Liver (tissue), 10 donors: ENCODE measurements at places on chromosomes 4 and X. TPM values are rescaled to one million over a fixed set of nuclear protein-coding genes. Genes with fewer than 3 reads are reported as not detected.

DNA sequence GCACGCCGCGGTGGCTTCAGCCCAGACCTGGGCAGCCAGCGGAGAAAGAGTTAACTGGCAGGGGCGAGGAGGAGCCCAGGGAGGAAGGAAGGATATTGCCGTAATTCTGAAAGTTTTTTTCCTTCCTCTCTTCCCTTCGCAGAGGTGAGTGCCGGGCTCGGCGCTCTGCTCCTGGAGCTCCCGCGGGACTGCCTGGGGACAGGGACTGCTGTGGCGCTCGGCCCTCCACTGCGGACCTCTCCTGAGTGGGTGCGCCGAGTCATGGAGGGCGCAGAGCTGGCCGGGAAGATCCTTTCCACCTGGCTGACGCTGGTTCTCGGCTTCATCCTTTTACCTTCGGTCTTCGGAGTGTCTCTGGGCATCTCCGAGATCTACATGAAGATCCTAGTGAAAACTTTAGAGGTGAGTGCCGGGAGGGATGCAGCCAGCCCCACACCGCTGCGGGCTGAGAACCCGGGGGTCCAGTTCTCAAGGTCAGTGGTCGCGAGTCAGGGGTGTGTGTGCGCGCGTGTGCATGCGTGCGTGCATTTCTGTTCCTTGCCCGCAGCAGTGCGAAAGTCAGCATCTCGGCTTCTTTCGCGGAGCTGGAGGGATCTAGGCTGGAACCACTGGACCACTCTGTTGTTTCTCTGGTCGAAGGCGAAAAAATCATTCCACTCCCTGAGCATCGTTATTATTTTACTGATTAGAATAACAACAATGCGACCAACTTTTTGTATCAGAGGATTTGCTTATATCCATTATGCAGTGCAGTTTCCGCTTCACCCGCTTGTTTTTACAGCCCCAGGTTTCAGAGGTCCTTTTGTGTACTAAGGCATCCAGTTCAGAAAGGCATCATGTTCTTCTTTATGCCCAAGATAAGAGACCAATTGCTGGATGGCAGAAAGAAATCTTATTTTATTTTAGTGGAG is 709 bp downstream of the GPAT3 start:
- no peaks in the 10 kb centered on the region for H3K36me3 ChIP-seq
- DNase-seq, result peak; percentile 34
- peak overlapping the region; percentile 88 for H3K27ac ChIP-seq
- H3K27me3 ChIP-seq, result no peaks in the 10 kb centered on the region
- peak overlapping the region; percentile 73 for H3K4me3 ChIP-seq
- peaks cover 7% of the 10 kb centered on the region for H3K4me1 ChIP-seq

KCNIP4 gene
- 0.08 TPM for total RNA-seq

DNA sequence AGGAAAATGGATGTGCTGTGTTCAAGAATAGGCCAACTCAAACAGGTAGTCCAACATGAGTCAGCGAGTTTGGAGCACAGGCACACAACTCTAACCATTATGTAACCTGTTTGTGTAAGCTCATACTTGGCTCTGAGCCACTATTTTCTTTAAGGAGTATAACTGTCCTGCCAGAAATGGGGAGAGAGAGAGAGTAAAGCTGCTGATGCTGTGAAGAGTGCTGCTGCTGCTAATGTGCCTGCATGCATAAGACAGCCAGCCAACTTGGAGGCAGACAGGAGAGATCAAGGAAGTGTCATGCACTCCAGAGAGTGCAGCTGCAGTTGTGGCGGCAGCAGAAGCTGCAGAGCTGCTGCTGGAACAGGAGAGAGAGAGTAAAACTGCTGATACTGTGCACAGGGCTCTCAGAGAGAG is 11.7 kb upstream of the STATH start:
- no peak for DNase-seq
- H3K36me3 ChIP-seq, result no peaks in the 10 kb centered on the region
- H3K4me1 ChIP-seq, result peaks cover 2% of the 10 kb centered on the region

DNA sequence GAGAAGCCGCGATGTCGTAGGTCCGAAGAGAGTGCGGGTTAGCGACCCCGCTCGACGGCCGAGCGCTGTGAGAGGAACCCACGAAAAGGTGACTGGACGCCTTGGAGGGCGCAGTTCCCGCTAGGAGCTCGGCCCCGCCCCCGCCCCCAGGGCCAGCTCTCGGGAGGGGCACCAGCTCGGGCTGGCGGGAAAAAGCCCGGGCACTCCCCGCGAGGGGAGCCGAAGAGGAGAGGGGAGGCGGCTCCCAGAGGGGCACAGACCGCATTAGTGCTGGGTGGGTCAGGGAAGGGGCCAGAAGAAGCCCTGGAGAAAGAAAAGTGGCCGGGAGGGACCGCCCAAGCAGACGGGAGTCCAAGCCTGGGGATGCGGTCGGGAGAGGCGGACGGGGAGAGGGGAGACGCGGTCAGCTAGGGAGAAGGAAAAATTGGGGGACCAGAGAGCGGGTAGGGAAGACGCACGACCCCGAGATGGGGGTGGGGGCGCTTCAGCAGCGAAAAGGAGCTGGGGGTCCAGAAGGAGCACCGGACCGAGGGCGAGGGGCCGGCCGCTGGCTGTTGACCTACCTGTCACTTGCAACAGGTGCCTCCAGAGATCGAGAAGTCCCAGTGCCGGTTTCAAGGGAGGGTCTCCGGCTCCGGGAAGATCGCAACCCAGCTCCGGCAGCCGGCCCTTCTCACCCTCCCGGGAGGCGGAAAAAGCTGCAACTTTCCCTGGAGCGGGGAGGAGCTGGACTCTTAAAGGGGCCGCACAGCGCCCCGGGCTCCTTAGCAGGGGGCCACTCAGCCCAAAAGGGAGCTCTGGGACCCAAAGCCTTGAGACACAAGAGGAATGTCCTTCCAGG is at the start of gene SYTL4:
SYTL4 (minus strand) TSS at position 681 of the 841 bp plus-strand sequence. CDS start 30,084 bp downstream, outside the sequence.
- H3K27me3 ChIP-seq, result no peaks in the 10 kb centered on the region
- H3K27ac ChIP-seq, result peak within 1 kb of the TSS; percentile 36
- no peaks in the 10 kb centered on the region for H3K36me3 ChIP-seq
- DNase-seq, result peak; percentile 45
- H3K4me1 ChIP-seq, result no peaks in the 10 kb centered on the region
- peak within 1 kb of the TSS; percentile 72 for H3K4me3 ChIP-seq
